ENCODE measurements at places on chromosomes 2 and 18.

DNA sequence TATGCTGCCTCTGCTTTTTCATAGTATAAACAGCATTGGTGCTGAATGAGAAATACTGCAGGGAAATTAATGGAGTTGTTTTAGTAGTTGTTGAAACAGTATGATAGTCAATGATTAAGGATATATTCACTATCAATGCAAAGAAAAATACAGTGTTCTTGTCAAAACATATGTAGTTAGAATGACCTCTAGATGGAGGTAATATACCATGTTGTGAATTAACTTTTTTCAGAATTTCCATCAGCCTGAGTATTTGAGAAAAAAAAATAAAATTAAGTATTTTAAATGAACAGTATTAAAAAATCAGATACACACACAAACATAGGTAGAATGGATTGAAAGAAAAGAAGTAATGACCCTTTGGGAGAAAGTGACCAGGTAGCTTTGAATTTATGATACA is 59.5 kb downstream of the RMDN2 start:
- DNase-seq, result no peak

- no peak for DNase-seq
Observed at GRCh38 chr2:134119117-134119712, 134.7 kb upstream of the MGAT5 start.

- no peak for DNase-seq
Observed at GRCh38 chr2:80102026-80102425, 202.5 kb downstream of the LRRTM1 start.

DNA sequence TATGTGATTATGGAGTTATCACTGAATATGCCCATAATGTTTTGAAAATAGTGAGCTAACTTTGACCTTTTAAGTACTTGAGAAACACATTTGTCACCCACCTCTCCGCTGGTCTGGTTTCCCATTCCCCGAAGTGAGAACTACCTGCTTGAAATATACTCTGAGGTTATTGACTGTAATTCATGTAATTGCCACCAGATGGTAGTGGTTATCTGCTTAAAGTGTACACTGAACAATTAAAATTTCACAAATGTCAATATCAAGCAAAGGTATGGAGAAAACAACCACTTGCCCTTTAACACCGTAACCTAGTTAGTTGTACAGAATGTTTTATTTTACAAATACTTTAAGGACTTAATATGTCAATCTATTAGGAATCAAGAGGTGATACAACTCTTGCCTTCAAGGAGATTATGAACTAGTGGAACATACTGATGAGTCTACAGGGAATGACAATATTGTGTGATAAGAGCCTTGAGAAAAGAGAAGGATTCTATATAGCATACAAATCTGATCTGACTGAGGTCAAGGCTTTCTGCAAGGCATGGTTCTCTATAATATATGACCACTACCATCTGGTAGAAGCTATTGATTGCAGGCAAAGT is 316.8 kb upstream of the KCNH7 start:
- DNase-seq, result no peak

DNA sequence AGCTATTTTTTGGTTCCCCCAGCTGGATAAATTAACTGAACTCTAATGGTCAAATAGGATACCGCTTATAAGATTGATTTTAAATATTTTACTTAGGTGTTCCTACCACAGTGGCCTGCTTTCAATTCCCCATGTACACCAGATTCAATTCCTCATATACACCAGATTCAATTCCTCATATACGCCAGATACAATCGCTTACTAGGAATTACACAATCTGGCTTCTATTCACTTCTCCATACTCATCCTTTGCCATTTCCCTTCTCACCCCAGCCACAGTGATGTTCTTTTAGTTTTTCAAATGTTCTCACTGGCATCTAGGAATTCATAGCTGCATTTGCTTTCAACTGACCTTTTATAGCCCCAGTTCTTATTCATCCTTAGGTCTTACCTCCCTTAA is 66.5 kb downstream of the SLC40A1 start:
- DNase-seq, result no peak

DNA sequence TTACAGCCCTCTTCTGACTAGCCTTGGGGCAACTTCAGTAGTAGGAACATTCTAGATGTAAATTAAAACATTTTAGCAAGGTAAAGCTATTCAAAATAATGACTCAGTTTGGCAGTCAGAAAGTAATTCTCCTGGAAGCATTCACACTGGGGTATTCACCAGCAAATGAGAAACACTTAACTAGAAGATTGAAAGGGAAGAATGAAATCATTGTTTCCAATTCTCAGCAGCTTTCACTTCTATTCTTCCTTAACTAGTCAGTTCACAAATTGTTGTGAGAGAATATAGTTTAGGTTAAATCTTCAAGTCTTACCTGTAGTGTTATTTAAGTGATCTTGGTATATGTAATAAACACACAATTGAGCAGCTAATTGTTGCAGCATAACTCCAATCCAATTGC is 1135.6 kb upstream of the FAM98A start:
- no peak for DNase-seq

DNA sequence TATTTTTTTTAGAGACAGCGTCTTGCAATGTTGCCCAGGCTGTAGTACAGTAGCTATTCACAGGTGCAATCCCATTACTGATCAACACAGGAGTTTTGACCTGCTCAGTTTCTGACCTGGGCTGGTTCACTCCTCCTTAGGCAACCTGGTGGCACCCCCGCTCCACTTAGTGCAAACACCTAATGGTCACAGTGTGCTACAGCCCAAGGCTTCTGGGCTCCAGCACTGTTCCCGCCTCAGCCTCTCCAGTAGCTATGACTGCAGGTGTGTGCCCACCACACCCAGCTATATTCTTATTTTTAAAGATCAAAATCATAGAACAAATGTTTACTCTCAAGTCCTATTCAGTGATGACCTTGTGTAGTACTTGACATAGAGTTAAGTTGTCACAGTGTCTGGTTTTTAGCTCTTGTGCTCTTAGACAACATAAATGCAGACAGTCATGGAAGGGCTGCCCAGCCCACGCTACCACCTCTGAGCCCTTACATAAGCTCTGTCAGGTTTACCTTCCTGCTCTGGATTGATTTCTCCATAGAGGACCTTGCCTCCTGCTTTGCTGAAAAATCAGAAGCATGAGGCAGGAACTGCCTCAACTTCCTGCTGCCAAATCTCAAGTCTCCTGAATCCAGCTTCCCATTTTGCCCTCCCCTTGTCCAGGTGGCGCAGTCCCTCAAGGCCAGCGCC is 82.2 kb upstream of the SLC1A4 start:
- no peak for DNase-seq

Data from retinal pigment epithelial cell (primary cell).